ENCODE measurements at places on chromosomes 16 and 17.

GRCh38 chr17:11954936-11955335 lies 42.3 kb downstream of the ZNF18 start:
- DNase-seq, result no peak

GRCh38 chr17:43356999-43357398 lies 41.8 kb upstream of the ARL4D start:
- DNase-seq, result peak; percentile 44

DNA sequence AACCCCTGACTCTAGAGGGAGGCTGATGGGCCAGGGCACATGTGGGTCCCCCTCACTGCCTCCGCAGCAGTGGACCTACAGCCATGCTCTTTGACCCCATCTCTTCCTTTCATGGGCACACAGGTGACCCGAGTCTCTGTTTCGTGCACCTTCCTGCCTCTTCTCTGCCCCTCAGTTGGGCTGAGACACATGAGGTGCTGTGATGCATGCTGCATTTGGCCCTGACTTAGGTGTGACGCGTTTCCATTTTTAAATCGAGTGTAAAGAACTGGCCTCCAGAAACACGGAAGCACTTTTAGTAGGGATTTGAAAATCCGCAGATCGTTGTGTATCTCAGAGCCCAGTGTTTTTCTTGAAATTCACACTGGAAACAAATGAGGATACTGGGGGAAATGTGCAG lies 24.6 kb downstream of the C16orf90 start:
- no peak for DNase-seq

GRCh38 chr17:76557368-76558197 lies 17.7 kb downstream of the PRCD start:
- DNase-seq, result peak; percentile 92

GRCh38 chr17:61456061-61456681 lies 3.9 kb downstream of the TBX4 start:
- no peak for DNase-seq

DNA sequence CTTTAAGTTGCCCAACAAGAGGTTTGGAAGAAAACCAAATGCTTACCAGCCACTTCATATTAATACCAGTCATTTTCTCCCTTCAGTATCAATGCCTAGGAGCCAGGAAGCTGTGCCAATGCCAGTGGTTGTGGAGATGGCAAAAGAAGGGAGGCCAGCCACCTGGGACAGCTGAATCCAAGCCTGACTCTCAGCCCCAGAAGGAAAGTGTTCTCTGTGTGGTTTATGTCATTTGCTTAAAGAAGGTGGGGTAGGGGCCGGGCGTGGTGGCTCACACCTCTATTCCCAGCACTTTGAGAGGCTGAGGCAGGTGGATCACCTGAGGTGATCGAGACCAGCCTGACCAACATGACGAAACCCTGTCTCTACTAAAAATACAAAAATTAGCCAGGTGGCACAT lies 13.4 kb downstream of the C17orf78 start:
- DNase-seq, result no peak

- DNase-seq, result no peak
Measured at GRCh38 chr17:64491994-64492393, 4.9 kb downstream of the POLG2 start.

GRCh38 chr17:9370467-9370866 lies 205.2 kb downstream of the STX8 start:
- no peak for DNase-seq

GRCh38 chr17:50289991-50290702 lies 15.9 kb downstream of the TMEM92 start:
- DNase-seq, result peak; percentile 56

DNA sequence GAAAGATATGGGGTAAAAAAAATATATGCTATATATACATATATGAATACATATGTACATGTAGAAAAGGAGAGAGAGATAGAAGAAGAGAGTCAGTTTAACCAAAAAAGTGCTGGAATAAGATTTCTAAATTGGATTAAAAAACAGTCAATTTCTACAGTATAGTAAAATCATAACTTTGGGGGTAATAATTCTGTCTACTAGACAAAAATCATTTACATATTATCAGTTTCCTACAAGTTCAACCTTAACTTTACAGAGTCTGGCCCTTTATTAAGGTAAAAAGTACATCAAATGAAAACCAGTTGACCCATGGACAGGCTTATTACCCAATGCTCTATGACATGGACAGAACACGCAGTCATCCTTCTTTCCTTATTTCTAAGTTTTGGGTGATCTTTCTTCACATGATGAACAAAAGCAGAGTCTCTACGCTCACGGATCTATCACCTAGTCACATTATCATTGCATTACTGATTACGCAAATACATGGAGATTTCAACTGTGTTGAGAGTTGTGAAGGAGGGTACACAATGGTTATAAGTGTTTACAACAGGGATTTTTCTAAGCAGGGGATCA lies 63.9 kb upstream of the SMIM36 start:
- no peak for DNase-seq

- DNase-seq, result no peak
Measured at GRCh38 chr16:85778873-85779272, 20.5 kb downstream of the EMC8 start.

- DNase-seq, result no peak
Measured at GRCh38 chr17:8053600-8053999, 14.7 kb downstream of the ALOX15B start.

DNA sequence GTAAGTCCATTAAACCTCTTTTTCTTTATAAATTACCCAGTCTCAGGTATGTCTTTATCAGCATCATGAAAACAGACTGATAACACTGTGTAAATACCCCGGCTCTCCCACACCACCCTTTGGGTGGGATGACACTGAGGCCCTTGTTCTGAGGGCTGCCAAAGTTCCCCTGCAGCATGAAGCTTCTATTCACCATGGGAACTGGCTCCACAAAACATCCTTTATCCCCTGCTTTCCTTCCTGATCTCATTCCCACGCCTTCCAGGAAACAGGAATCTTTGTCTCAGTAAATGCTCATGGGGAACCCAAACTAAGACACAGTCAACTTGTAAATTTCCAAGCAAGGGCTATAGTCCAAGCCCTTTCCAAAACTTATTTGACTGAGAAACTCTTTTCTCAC lies 88.4 kb downstream of the ABCC12 start:
- DNase-seq, result no peak

GRCh38 chr16:75494661-75495075 lies 573 bp downstream of the CHST6 start:
- no peak for DNase-seq

DNA sequence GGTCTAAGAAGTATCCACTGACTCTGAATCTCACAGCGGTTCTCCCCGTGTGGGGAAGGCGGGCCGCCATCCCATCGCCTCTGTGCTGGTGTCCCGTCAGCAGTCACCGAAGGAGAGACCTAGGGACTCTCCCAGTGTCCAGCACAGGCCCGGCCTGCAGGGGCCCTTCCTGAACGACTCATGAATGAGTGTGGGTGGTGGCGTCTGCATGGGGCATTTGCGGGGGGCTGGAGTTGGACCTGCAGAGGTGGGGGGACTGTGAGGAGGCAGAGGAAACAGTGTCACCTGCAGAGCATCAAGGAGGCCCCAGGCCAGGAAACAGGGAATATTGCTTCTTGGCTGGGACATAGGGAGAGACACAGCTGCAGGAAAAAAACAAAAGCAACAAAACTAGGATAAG lies 10.3 kb downstream of the KCNG4 start:
- no peak for DNase-seq

DNA sequence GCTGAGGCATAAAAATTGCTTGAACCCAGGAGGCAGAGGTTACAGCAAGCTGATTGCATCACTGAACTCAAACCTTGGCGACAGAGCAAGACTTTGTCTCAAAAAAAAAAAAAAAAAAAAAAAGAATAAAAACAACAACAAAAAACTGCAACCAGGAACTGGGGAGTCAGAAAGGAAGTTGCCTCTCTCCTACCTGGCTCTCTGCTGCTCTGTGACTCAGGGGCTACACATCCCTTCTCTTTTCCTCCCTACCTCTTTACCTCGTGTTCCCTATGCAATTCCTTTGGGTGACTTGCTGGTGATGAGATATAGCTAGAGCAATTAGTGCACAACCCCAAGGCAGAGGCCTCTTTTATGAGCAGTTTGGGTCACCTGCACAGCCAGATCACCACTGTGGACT lies 95.9 kb downstream of the ABCC1 start:
- no peak for DNase-seq

DNA sequence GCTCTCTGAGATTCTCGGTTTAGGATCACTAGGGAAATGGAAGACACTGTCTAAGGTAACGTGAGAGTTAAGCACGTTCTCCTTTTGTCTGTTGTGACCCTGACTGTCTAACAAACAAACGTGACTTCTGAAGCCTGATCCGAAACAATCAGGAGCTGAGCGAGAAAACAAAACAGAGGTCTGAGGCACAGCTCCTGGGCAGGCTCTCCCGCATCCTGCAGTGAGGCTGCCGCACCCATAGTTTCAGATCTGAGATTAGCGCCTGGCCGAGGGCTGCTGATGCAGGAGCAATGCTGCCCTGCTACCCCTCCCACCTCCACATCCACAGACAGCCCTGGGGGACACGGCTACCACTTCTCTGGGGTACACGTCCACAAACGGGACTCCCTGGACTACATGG lies 46.7 kb downstream of the RNF157 start:
- DNase-seq, result no peak

DNA sequence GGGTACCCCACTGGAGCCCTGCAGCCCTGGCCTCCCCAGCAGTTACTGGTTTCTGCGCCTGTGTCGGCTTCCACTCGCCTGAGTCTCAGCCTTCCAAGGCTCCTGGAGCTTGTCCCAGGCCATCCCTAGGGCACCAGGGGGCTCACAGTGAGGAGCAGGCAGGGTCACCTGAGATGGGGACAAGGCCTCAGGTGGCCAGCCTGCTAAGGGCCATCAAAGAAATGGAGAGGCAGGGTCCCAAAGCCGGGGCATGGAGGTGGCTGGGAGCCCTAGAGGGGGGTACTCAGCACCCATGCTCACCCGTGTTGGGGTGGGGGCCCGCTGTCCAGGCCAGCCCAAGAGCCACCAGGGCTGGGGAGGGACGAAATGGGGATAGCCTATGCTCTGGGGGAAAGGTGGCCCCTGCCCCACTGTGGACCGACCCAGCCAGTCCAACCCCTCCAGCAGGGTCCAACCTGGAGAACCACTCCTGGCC lies 1.3 kb downstream of the FASN start:
- DNase-seq, result no peak

- no peak for DNase-seq
Measured at GRCh38 chr17:4827399-4827798, 5.7 kb upstream of the MINK1 start.

DNA sequence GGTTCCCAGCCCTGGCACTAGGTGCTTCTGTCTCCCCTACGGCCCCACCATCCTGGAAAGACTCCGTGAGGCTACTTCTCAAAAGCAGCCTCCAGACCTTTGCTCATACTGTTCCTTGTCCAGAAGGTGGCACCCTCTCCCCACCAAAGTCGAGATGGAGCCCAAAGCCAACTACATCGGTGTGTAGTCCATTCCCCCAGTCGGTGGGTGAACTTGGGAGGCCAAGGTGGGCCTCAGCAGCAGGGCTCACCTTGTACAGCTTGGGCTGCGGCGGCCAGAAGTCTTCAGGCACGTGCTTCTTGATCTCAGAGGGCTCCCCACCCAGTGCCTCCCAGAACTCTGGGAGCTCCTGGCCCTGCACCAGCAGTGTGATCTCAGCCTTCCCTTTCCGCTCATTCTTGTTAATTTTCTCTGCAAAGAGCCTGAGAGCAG lies 10.2 kb downstream of the FLII start:
- no peak for DNase-seq

DNA sequence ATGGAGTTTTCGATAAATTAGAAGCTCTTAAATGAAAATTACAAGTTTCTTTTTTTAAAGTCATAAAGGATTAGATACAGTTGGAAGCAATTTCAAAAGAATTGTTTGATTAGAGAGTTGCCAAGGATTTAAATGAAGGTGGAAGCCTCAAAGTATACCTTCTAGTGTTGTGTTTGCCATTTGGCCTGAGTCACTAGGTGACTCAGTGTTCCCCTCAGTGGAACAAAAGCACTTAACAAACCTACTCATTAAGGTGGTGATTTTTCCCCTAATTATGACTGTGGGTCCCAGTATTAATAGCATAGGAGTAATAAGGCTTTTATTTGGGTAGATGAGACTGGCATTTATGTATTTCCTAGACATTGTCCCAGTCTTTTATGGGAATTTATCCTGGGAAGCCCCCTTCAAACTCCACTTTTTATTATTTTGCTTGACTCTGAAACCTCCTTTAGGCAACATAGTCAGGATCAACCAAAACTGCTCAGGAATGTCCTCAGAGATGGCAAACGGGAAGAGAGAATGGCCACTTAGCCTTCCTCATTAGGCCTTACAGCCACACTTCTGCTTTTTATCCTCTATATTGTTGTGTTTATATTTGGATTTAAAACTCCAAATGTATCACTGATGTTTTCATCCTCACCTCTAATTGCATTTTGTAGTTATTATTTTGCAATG lies 161.0 kb downstream of the FTO start:
- no peak for DNase-seq

DNA sequence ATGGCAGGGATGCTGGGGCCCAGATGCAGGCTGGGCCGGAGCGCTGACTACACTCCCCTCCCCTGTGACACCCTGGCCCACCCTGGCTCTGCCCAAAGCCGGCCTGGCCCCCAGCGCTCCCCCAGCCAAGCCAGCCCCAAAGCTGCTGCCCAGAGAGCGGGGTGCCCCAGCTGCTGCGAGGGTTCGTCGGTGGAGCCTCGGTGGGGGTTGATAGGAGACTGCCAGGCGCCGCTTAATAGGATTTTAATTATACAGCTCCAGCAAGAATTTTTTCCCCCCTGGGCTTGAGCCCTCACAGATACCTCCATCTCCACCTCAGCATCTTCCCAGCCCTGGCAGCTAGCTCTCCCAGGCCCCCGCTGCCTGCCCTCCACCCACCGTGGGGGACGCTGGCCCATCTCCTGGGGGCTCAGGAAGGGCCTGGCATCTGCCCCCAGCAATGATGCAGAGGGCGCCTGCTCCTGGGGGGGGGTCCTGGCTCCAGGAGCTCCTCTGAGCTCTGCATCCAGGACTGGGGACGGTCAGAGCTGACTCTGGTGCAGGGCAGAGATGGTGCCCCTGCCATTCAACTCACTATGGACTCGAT lies 36.8 kb upstream of the DLX4 start:
- no peak for DNase-seq

GRCh38 chr17:42629411-42630009 lies 20.0 kb downstream of the TUBG1 start:
- DNase-seq, result no peak

- DNase-seq, result no peak
Measured at GRCh38 chr17:46028981-46029565, 30.0 kb downstream of the STH start.

- DNase-seq, result no peak
Measured at GRCh38 chr17:35239823-35240222, 3.0 kb upstream of the SLFN5 start.

GRCh38 chr17:76995387-76996105 lies 127.3 kb downstream of the MGAT5B start:
- no peak for DNase-seq

DNA sequence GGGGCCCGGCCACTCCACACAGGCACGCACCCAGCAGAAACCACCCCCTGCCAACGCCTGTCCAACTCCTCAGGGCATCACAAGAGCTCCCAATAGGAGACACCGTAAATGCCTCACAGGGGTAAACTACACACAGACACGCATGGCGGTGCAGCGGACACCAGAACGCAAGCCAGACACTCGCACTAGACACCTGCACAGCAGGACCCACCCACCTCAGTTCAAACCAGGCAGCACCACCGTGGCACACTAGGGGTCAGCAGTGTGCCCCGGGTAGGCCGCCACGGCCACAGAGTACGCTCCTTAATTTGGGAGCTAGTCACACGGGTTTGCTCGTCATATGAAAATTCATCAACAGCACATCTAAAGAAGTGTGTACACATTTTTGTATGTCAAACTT lies 3.4 kb downstream of the SLC38A10 start:
- DNase-seq, result peak; percentile 27

- DNase-seq, result no peak
Measured at GRCh38 chr16:62638964-62639870, 603.0 kb upstream of the CDH8 start.

Measured in T1000 (cell line).